ENCODE measurements at places on chromosomes 3 and 15.

GRCh38 chr3:140290105-140290504 lies 355.1 kb downstream of the CLSTN2 start:
- DNase-seq: peak; percentile 69

GRCh38 chr15:83118968-83119367 lies 11.5 kb downstream of the TM6SF1 start:
- no peak for DNase-seq

- no peak for DNase-seq
Observed at GRCh38 chr3:76582632-76583378, 457.1 kb upstream of the ROBO2 start.

- no peak for DNase-seq
Observed at GRCh38 chr3:50300681-50301254, 1.6 kb upstream of the HYAL3 start.

DNA sequence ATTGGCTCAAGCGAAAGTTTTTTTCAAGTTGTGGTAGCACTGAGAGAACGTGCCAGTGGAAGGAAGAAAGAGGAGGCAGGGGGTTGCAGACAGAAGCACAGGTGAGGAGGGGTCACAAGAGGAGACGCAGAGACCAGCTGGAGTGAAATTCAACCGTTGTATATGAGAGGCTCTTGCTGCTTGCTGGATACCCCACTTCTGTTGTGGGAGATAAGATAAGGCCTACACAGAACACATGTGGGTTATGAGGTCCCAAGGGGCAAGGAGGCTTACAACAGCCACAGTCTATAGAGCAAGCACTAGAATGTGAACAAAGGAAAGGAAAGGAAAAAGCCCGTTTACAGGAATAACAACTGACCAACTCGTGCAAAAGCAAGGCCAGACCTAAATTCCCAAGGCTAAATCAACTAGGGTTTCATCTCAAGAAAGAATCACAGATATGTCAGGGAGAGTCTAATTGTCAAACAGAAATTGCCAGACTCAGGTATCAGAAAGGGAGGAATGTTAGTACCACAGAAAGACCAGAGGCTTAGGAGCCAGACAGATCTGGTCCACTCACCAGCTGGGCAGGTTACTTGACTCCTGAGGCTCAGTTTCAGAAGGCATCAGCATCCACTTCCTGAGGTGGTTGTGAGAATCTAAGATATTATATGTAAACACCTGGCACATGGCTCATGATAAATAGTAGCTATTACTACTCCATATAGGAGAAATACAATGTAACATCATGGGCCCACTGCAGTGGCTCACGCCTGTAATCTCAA lies 60.9 kb downstream of the MSL2 start:
- no peak for DNase-seq

DNA sequence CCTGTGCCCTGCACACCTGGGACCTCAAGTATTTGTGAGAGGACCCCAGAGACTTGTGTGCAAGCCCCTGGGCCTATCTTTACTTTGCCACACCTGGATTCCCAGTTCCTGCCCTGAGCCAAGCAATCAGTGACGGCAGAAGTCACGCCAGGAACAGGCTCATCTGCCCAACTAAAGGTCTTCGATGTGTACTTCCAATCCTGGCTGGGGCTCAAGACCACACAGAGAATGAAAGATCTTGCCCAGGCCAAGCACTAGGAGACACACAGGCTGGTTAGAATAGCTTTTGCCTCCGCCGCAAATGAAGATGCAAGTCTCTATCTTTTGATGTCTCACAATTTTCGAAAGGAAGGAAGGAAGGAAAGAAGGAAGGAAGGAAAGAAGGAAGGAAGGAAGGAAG lies 228.8 kb downstream of the OCA2 start:
- no peak for DNase-seq

DNA sequence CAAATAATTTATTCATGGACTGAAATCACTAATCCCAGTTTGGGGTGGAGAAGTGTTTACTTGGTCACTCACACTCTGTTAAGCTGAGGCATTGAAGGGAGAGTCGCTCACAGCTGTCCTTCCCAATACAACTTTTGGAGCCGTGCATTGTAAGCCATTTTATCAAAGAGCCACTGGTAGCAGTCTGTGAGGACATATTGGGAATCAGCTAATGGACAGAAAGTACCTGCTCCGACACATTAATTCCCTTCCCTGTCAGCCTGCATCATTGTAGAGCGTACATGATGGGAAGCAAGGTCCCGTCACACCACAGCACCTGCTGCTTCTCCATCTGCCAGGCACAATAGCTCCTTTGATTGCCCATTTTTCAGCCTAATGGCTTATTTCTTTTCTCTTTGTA lies 643.2 kb downstream of the SQOR start:
- no peak for DNase-seq

DNA sequence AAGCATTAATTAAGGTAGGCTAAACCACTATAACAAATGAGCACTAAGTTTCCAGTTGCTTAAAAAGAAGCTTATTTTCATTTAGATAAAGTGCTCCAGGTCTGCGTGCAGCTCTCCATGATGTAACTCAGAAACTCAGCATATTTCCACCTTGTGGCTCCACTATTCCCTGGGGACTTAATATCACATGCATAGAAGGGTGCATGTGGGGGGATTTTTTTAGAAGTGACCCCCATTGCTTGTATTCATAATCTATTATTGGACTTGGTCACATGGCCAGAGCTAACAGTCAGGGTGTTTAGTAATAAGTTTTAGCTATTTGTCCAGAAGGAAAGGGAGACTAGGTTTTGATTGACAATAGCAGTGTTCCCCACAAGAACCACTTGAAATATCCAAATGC lies 86.8 kb downstream of the TMCO5A start:
- no peak for DNase-seq

DNA sequence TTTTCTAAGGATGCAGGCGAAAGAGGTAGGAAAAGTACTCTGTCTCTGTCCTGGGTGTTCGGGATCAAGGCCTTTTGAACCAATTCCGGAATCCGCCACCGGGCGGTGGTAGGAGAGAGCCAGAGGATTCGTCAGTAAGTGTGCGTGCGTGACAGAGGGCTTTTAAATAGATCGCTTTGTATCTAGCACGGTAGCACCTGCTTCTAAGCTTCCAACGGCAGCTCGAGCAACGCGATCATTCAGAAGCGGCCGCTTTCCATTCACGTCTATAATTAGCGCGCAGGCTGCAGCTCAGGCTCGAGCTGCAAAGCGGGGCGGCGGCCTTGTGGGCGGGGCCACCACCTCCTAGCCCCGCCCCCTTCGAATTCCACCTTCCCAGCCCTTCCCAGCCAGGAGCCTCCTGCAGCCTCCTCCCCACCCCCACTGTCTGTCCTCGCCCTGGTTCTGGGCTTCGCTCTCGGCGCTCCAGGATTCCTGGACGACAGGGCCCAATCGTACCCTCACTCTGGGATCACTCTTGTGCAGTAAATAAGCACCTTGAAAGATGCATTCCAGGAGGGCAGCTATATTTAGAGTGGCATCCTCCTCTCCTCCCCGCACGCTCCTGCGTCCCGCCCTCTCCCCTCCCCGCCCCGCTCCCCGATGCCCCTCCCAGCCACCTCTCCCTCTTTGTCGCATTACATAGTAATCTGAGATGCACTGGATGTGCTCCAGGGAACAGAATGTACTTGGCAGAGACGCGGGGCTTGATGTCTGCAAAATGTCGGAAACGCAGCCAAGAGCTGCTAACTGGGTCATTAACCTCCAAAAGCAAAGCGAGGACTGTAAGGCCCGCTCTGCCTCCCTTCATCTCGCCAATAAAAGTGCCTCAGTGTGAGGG lies 224.1 kb upstream of the TPRG1 start:
- peak; percentile 85 for DNase-seq

GRCh38 chr3:158159714-158160113 lies 49.8 kb downstream of the RSRC1 start:
- no peak for DNase-seq

DNA sequence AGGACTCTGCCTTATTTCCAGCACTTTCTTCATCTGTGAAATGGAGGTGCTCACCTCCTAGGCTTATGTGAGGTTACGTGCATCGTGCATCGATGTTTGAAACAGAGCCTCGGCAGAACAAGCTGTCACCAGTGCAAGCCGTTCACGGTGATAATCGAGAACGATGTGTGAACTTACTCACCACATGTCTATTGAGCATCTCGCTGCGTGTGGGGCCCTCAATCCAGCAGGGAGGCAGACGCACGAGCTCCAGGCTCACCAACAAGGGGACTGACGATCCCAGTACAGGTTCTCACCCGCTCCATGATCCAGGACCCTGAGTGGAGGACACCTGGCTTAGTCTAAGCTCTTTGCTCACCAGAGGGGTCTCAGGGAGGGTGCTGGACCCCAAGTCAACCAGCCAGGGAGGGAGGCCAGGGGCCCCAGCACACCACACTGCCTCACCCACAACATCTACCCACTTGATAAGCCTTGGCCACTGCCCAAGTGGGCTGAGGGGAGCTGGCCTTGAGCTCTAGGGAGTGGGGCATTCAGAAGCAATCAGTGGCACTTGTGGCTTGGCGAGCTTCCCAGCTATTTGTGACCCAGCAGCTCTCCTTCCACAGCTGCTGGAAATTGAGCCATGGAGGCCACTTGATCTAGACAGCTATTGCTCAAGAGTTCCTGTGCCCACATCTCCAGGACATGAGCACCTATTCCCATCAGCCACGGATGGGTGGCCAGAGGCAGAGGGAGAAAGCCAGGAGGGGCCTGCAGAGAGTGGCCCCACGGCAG lies 34.4 kb upstream of the SLC6A1 start:
- no peak for DNase-seq

DNA sequence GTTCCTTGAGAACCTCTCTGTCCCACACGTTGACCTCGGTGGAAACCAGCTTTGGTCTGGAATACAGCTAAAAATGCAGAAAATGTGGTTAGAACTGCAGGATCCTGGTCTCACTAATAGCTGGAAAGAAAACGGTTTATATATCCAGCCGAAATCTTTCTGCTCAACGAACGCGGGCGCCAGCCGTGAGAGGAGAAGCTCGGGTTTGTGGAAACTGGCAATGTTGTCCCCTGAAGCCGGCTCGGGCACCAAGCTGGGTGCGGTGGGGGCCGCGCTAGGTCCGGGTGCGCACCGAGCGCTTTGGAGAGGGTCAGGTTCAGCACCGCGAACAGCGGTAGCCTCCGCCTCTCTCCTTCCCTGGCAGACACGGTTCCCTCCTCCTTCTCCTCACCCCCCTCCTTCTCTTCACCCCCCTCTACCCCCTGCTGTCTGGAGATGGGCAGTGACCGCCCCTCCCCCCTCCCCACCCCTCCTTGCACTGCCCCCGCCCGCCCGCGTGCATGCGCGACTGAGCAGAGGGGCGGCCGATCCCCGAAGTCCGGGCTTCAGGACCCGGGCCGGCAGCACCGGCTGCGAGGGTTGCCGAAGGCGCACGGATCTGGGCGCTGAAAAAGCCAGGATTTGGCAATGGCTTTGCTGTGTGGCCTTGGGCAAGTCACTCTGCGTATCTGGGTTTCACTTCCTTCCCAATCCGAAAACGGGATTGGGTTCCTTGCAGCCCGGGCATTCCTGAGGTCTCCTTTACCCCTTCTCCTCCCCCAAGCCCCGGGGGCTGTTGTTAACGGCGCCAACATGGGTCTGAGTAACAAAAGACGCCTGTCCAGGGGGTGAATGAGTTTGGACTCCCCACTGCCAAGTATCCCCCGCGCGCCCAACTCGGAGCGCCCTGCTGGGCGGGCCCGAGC lies at the start of gene SKOR1:
SKOR1 (plus strand) TSS at position 534 of the 905 bp plus-strand sequence; CDS start at position 628, 94 bp downstream.
- DNase-seq: no peak

- DNase-seq: no peak
Observed at GRCh38 chr3:99910752-99911290, 93.2 kb downstream of the CMSS1 start.

- no peak for DNase-seq
Observed at GRCh38 chr15:74243431-74243830, 7.3 kb downstream of the CCDC33 start.

DNA sequence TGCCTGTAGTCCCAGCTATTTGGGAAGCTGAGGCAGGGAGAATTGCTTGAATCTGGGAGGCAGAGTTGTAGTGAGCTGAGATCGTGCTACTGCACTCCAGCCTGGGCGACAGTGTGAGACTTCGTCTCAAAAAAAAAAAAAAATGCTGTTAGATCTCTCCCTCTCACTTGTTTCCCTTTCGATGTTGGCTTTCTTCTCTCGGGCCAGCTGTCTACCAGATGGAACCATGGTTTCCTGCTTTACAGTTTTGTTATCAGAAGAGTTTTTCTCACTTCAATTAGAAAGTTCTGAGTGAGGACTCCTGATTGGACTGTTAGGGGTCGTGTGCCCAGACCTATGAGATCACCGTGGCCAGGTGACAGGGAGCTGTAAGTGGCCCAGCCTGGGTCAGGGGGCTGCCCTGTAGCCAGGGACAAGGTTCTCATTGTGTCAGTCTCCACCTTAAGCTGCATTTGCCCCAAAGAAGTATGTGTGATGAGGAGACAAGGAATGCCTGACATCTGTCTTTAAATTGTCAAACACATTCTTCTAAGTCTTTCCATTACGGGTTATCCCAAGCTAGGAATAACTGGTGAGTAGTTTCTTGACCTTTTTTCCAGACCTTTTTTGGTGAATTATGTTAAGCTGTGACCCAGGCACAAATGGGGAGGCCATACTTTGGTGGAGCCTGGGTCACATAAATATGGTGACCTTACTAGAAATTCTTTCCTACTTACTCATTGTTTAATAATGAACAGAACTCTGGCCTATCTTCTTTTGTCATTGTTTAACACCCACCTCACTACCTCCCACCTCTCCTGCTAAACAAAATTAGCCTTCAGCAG lies 25.2 kb downstream of the SNAPC5 start:
- no peak for DNase-seq

- peak; percentile 53 for DNase-seq
Observed at GRCh38 chr15:57541805-57542504, 49.7 kb upstream of the MYZAP start.

DNA sequence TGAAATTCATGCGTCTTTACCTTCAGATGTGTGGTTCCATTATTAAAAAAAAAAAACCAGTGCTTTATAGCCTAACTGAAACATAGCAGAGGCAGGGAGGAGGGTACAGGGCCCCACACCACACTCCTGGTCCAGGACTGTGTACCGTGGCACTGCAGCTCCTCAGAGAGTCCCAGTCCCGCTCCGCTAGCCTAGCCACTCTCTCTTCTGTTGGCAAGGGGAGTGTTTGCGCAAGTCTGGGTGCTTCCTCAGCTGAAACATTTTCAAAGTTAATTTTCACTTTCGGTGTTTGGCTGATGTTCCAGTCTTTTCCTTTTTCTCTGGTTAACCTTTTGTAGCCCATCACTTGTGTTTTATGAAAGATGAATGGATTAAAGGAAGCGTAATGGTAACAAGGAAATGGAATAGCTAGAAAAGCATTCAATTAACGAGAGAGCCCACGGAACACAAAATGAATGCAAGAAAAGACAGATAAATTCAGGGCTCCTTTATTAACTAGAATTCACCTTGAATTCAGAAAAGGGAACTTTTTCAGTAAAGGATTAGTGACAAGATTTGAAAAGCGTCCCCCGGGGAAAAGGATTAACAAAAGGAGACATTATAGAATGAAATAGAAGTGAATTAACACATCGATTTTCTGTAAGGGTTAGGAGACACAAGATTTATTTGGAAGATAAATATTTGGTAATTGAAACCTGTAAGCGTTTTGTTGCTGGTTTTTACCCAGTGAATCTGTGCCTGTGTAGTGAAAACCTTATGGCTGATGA lies 177.0 kb downstream of the CACNA2D3 start:
- no peak for DNase-seq

- DNase-seq: no peak
Observed at GRCh38 chr15:31264559-31265089, 62.0 kb upstream of the KLF13 start.

- DNase-seq: no peak
Observed at GRCh38 chr3:87025661-87026645, 35.0 kb upstream of the VGLL3 start.
